M059J (cell line): ENCODE measurements at places on chromosomes 12 and 14. TPM values are rescaled to one million over a fixed set of nuclear protein-coding genes. Genes with fewer than 3 reads are reported as not detected.

PROX2 gene
- not detected in 2 replicates for total RNA-seq

GRCh38 chr12:65308006-65308405 is 29.5 kb downstream of the MSRB3 start:
- DNase-seq, result peak; percentile 13

GRCh38 chr12:87008785-87009384 is 752.7 kb upstream of the MGAT4C start:
- DNase-seq, result no peak

L3HYPDH gene
- total RNA-seq, result 33.2 and 38.1 TPM in 2 replicates

EPYC gene
- 0.17 TPM in 1 of 2 replicates, not detected in the other for total RNA-seq

DNA sequence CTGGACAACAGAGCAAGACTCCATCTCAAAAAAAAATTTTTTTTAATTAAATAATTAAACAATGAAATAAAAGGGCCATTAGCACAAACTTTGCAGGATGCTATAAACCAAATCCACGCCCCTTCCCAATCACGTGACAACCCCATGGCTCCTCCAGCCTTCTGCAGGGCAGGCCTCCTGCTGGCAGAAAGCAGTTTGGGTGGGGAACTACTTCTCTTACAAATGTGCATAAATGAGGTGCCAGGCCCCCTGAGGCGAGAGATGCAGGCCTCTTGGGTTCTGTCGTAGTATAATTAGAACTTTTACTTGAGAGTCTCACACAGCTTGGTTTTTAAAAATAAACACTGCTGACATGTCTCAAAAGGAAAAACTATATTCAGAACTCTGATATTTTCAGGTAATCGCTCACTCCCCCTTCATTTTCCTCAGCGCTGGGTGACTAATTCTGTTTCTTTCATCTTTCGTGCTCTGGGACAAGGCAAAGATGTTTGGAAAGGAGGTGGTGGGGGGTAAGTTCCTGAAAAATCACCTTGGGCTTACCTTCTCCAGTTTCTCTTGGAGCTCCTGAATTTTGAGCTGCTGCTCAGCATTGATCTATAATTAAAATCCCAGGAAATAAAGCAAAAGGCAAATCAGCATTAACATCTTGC is 101.7 kb downstream of the CIT start:
- no peak for DNase-seq
